ENCODE measurements at places on chromosomes 11 and 22. TPM values are rescaled to one million over a fixed set of nuclear protein-coding genes. Genes with fewer than 3 reads are reported as not detected.

Gene CAPN5
- total RNA-seq: 7.2 TPM

Gene ANO5
- total RNA-seq: not detected

Gene SLC22A9
- not detected for total RNA-seq

Gene CCND1
- 297 TPM for total RNA-seq

Gene TMPRSS6
- total RNA-seq: under 0.01 TPM

Gene RAB36
- total RNA-seq: 0.79 TPM

Gene CARD18
- not detected for total RNA-seq

Gene OMP
- not detected for total RNA-seq

Gene NCAM1
- total RNA-seq: not detected

Gene CCDC83
- not detected for total RNA-seq

Gene FLRT1
- total RNA-seq: not detected

Gene KCNJ11
- total RNA-seq: under 0.01 TPM

Gene CD3E
- not detected for total RNA-seq

Gene OR2AG2
- 0.11 TPM for total RNA-seq

Gene GVQW3
- 0.54 TPM for total RNA-seq

Gene CYP2D6
- 0.33 TPM for total RNA-seq

Gene RRM1
- 91.9 TPM for total RNA-seq

Gene RTN4RL2
- not detected for total RNA-seq

Gene PNPLA5
- not detected for total RNA-seq

Gene LRRC74B
- not detected for total RNA-seq

Gene TIMM10B
- 30.3 TPM for total RNA-seq

Gene OR10A2
- not detected for total RNA-seq

Gene LRRC55
- not detected for total RNA-seq

Gene UPK3A
- not detected for total RNA-seq

Gene P4HA3
- 1.1 TPM for total RNA-seq

Gene OR8G5
- not detected for total RNA-seq

Gene RIMBP3C
- 0.87 TPM for total RNA-seq

Gene IGF2
- total RNA-seq: 9,662 TPM

Gene CRKL
- total RNA-seq: 39.7 TPM

Gene SAA4
- not detected for total RNA-seq

Gene HSCB
- total RNA-seq: 10.2 TPM

Gene TSSK2
- total RNA-seq: not detected

Gene SLC25A18
- not detected for total RNA-seq

Gene ATM
- total RNA-seq: 160 TPM

Gene ACRV1
- not detected for total RNA-seq

Gene OR2D2
- total RNA-seq: 0.79 TPM

Gene MAJIN
- not detected for total RNA-seq

Gene NXPE1
- total RNA-seq: not detected

Gene SLC7A4
- total RNA-seq: not detected

Gene OPCML
- not detected for total RNA-seq
